Heart right ventricle (tissue), 16 donors: ENCODE measurements at places on chromosomes 12 and 14. TPM values are rescaled to one million over a fixed set of nuclear protein-coding genes. Genes with fewer than 3 reads are reported as not detected.
A peak's percentile ranks its signal among the peaks of the same experiment; 100 is the strongest.

DNA sequence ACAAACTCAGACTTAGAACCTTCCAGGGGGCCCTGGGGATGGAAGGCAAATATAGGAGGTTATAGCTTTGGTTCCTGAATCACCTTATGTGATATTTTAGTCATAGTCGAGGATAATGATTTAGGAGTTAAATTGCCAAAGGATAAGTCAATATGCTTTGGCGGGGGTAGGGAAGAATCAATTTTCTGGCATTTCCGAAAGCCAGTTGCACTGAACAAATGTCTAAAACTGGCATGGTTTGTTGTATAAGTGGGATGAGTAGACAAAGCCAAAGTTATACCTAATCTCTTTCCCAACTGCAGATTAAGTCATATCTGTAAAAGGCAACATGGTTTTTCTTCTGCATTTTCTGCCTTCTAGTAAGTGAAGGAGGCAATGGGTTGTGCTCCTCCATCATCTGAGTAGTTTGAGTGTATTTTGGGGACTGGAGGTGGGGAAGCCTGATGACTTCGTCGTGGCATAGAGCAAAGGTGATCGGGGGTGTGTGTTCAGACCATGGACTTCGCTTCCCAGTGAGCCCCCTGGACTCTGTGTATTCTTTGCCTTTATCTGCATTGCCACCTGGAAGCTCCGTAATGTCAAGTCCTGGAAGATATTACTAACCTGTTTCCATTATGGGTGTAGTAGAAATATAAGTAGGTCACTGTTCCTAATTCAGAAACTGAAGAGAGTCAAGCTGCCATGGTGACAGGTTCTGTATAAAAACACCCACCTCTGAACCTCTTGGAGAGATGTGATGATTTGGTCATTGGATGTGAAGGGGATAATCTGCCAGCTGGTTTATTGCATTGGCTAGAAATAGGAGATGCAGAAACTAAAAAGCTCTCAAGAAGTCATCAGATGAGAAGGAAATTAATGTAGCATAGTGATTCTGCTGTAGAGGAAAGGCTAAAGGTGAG lies 24.5 kb downstream of the PPFIBP1 start:
- DNase-seq = no peak

GRCh38 chr12:124921200-124922031 lies 7.0 kb upstream of the UBC start:
- peak; percentile 51 for DNase-seq

DNA sequence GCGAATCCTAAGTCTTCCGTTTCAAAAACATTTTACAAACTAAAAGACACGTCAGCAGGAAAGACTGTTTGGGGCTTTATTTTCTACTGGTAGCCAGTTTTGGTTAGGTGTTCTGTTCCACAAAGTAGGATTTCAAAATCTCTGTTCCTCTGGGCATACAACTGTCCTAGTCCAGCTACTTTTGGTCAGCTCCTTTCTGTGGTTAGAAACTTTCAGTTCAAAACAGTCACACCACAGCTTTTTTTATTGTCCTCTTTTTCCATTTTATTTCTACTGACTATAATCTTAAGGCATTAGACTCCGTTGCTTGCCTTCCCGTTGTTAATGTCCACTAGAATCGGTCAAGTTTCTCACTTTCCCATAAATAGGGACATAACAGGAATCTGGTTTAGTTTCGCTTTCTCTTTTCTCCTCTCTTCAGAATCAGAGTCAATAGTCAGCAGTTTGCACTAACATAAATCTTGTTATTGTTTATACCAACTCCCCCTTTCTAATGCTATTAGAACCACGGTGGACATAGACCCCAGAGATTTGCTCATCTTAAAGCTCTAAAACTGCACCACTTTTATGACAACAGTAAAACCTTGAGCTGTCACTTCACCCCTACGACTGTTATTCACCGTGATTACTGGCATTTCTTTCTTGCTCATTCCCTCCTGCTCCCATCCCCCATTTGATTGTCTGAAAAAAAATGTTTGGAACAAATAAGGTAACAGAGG lies 41.5 kb upstream of the NPAS3 start:
- DNase-seq = no peak

GRCh38 chr12:69415471-69416275 lies 54.5 kb upstream of the FRS2 start:
- peak; percentile 32 for DNase-seq

DNA sequence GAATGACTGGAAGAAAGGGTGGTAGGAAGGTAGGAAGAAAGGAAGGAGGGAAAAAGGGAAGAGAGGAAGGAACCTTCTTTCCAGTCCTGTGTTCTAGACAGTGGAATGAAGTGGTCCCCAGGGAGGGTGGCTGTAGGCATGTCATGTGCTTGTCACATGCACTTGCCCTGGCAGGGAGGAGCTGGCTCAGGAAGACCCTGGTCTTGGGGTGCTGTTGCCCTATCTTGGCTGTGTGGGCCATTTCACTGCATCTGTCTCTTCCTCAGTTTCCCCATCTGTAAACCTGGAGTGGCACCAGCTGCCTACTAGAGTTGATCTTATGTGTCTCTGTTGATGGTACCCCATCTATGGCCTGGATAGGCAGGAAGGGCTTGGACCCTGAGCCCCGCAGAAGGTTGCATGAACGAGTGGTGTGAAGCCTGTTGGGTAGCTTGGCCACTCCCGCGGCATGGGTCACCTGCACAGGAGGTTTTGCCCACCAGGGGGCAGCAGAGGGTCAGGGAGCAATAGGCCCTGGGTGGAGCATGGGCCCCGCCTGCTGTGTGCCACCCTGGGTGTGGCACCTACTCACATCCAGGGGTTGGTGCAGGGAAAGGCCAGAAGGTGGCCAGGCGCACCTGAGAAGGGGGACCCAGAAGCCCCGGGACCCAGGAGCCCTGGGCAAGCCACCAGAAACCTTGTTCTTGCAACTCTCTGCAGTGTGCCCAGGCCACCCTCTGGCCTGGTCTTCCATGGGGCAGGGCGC lies 25.1 kb downstream of the MEG3 start:
- DNase-seq = peak; percentile 44

- DNase-seq = no peak
These were observed 19.4 kb downstream of the LPCAT3 start for GRCh38 chr12:6998715-6999451.

GRCh38 chr14:73784181-73784987 lies 67.2 kb upstream of the PTGR2 start:
- DNase-seq = no peak

DNA sequence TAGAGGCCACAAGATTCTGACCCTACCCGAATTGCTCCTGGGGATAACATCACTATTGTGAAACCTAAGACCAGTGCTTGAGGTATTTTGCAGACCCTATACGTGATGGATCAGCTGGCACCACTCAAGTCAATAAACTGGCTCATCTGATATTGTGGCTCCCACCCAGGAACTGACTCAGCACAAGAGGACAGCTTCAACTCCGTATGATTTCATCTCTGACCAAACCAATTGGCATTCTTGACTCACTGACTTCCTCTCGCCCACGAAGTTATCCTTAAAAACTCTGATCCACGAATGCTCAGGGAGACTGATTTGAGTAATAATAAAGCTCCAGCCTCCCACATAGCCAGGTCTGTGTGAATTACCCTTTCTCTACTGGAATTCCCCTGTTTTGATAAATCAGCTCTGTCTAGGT lies 1036.1 kb upstream of the TMEM132C start:
- no peak for DNase-seq

GRCh38 chr12:62530596-62530995 lies 64.0 kb downstream of the MON2 start:
- DNase-seq = no peak

GRCh38 chr12:112325622-112326207 lies 56.5 kb downstream of the HECTD4 start:
- no peak for DNase-seq

GRCh38 chr14:104774453-104775072 lies 21.0 kb downstream of the AKT1 start:
- no peak for DNase-seq

- no peak for DNase-seq
These were observed 20.9 kb downstream of the SYNE3 start for GRCh38 chr14:95495538-95496025.

DNA sequence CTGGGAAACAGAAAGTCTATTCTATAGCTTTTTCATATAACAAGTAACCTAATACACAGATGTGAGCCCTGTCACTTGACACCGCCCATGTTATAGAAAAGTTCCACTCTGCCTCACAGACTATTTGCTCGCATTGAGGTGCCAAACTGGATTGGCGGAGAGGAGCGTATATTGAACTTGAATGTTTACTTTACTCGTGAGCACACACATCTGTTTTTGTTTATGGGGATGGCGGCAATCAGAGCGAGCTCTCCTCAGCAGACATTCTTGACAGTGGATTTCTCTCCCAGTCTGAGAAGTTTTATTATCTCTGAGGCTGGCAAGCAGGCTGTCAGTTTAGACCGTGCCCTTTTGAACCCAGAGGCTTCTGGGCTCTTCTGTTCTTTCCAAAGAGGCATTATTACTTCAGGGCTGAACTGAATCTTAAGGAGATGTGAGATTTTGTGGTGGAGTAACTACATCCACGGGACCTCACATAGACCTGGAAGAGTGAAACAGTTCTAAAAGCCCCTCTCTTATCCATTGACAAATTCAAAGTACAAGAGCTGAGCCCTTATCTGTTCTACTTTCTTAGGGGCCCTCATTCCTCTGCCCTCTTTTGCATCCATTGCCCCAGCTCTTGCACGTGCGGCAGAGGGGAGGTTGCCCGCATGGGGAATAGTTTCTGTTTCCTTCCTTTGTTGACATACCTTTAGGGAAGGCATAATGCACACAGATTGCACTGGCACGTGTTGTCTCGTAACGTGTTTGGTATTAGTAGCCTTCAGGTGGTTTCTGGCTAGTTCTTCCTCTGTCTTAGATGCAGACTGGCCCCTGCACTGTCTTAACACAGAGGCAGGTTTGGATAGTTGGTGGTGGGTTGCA lies 68.2 kb downstream of the DRAM1 start:
- DNase-seq = no peak

- DNase-seq = no peak
These were observed 17.9 kb upstream of the CLEC7A start for GRCh38 chr12:10147714-10148403.

DNA sequence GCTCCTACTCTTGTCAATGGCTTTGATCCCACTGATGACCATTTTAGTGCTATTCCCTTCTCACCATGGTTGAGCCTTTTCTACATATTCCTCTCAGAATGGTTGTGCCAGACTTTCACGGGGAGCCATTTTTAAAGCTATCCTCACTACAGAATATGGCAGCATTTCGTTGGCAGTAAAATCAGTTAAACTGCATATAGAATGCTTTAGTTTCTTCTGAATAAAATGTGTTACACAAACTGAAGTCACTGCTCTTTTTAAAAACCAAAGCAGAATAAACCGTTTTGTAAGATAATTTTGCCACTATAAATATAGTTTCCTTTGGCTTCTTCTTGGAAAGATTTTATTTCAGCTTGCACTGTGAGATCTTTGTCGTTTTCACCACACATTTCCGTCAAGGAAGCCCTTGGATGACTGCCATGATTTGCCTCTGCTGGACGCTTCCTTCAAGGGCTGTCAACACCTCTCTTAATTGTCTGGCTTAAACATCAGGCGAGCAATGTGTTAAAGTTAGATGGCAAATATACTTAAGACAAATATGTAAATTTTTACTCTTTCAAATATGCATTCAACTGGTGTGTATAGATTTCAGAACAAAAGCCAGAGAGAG lies 624.2 kb downstream of the DIO2 start:
- DNase-seq = peak; percentile 4

- DNase-seq = no peak
These were observed 3.7 kb downstream of the MYL6 start for GRCh38 chr12:56161690-56162351.

DNA sequence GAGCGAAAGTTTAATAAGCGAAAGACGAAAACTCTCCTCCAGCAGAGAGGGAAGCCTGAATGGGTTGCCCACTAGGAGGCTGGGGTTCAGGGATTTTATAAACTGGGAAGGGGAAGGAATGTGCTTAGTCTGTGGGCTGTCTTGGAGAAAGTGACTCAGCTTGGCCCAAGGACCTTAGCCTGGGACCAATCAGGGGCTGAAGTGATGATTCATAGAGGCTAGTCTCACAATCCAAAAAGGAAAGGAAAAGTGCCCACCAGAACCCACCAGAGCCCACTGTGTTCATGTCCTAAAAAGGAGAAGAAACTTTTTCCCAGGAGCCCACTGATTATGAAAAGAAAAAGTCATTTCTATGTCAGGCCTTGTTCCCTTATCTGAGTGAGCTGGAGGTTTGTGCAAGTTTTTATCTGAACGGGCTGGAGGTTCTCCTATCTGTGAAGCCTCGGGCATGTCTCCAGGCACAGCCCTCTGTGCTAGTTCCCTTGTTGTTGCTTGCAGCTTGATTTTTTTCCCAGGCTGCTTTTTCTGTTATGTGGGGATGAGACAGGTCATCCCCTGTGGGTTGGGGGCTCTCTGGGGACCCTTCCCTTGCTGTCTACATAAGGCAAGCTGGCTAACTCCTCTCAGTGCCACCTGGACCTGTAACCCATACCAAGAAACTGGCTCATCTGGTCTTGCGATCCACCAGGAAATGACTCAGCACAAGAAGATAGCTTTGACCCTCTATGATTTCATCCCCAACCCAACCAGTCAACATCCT lies 8.3 kb upstream of the GOLGA5 start:
- peak; percentile 53 for DNase-seq

GRCh38 chr14:76080471-76080870 lies 71.3 kb upstream of the GPATCH2L start:
- no peak for DNase-seq

GRCh38 chr14:99936738-99937474 lies 128.3 kb upstream of the EVL start:
- no peak for DNase-seq

Gene PAPLN
- total RNA-seq = 2.6 TPM

Gene INHBC
- total RNA-seq = 0.13 TPM

Gene TAS2R43
- 0.53 TPM for total RNA-seq

Gene CD27
- not detected for total RNA-seq

Gene AMHR2
- not detected for total RNA-seq

Gene RASSF9
- 6.0 TPM for total RNA-seq

Gene DDHD1
- 8.8 TPM for total RNA-seq

Gene PTPN6
- 6.2 TPM for total RNA-seq

Gene GALNT6
- total RNA-seq = 0.35 TPM
